Dorsolateral prefrontal cortex (tissue), 122 donors: ENCODE measurements at places on chromosomes 5 and 9.

DNA sequence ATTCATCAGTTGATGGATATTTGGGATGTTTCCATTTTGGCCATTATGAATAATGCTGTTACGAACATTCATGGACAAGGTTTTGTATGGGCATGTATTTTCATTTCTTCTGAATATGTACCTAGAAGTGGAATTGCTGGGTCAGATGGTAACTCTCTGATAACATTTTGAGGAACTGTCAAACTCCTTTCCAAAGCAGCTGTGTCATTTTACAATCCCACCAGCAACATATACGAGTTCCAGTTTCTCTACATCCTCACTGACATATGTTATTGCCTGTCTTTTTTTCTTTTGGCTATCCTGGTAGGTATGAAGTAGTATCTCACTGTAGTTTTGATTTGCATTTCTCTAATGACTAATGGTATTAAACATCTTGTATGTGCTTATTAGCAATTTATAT is 86.7 kb downstream of the PRKACG start:
- no peak for DNase-seq

GRCh38 chr9:132784286-132784830 is 93.7 kb downstream of the AK8 start:
- DNase-seq, result no peak

- no peak for DNase-seq
Measured at GRCh38 chr5:142360051-142360498, 35.3 kb upstream of the SPRY4 start.

DNA sequence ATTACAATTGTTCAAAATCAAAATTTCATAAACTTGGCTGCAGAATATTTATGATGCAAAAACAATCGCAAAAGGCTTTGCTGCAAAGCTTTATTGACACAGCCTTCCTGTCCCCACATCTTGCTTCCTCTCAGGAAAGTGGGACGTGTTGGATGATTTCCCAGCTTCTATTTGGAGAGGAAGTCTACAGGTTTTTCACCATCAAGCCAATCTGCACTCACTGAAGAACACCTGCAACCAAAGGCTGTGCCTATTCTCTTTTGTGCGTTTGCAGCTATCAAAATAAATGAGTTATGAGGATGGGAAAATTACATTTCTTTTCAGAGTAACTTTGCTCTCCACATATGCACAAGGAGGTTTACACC is 214.4 kb downstream of the PLK2 start:
- no peak for DNase-seq

DNA sequence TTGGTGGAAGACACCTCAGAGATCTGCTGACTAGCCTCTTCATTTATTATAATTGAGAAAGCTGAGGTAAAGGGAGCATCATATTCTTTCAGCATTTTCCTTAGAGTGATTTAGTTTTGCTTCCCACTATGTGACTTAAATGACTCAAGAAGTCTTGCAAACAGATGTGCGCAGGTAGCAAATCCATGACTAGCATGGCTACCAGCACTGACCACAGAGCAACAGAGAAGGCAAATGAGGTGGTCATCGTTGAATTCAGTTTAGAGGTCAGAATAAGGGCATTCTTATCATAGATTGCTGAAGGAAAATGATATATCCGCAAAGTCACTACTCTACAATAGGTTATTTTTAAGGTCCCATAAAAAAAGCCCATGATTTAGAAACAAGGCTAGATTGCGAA is 162.2 kb downstream of the PIK3R1 start:
- no peak for DNase-seq

- no peak for DNase-seq
Measured at GRCh38 chr5:95605786-95606185, 14.1 kb upstream of the GPR150 start.

DNA sequence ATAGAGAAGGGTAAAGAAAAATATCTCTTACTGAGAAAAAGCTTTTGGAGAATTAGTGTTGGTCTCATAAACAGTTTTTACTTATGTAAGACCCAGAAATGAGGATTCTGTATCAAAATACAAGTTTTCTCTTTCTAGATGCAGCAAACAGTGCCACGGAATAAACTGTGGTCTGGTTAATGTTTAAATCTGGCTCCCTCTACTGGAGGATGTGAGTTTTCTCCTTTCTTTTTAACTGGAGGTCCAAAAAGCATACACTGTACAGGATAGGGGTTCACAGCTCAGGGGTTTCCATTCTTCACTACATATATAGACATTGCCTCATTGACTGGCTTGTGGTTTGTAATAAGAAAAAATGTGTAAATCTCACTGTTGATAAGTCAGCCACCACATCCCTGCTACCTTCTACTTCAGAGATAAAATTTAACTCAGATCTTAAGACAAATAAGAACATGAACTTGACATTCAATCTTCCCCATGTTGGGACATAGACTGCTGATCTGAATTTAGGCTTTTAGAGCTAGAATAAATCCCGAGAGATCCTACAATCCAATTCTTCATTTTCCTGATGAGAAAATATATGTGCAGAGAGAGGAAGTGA is 98.9 kb downstream of the CFAP95 start:
- no peak for DNase-seq

GRCh38 chr9:69645488-69645887 is 26.7 kb downstream of the APBA1 start:
- peak; percentile 31 for DNase-seq

- no peak for DNase-seq
Measured at GRCh38 chr5:181217803-181218062, 5.3 kb upstream of the TRIM41 start.

GRCh38 chr5:40166802-40167201 is 512.9 kb upstream of the PTGER4 start:
- DNase-seq, result no peak

DNA sequence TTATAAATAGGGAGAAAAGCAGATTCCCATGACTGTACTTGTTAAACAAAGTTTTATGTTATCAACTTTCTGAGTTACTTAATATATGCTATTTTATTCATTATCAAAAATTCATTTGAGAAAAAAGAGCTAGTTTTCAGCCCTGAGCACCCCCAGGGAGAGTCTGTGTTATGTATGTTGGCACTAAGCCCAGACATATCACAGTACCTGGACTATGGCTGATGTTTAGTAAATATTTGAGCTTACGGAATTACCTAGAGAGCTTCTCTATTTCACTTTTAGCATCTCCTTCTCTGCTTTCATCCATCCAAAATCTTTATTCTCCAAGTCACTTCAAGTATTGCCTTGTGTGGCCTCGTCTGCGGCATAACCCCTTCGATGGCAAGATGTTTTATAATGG is 225.9 kb upstream of the PCSK5 start:
- no peak for DNase-seq

DNA sequence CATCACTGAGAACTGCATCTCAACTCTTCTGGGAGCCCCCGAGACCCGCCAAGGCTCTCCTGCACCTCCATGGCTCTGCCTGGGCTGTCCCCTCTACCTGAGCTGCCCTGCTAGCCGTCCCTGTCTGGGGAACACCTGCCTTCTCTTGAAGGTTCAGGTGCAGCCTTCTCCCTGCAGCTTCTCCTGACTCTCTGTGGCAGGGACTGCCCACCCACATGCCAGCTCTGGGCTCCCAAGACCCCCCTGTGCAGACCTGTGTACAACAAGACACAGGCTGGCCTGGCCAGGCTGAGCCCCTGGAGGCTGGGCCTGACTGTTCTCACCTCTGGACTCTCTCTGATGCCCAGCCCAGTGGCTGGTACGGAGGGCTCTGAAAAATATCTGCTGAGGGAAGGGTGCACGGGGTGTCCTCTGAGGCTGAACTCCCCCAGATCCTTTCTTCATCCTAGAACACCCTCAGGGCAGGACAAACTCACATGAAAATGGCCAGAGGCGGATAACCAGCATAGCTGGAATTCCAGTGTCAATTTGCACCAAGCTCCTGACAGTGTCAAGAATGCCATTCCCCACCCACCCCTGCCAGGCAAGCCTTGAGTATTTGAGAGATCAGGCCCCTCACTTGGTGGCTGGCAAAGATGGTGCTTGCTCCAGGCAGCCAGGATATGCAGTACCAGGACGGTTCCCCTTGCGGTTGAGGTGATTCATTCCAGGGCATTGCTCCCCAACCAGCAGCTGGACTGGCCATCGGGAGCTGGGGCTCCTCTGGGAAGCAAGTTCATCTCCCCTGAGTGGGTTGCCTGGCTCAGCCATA is 40.9 kb upstream of the SLC25A51 start:
- no peak for DNase-seq

GRCh38 chr9:5499157-5499556 is 11.2 kb upstream of the PDCD1LG2 start:
- no peak for DNase-seq
